ENCODE measurements at places on chromosomes 5 and 9.

DNA sequence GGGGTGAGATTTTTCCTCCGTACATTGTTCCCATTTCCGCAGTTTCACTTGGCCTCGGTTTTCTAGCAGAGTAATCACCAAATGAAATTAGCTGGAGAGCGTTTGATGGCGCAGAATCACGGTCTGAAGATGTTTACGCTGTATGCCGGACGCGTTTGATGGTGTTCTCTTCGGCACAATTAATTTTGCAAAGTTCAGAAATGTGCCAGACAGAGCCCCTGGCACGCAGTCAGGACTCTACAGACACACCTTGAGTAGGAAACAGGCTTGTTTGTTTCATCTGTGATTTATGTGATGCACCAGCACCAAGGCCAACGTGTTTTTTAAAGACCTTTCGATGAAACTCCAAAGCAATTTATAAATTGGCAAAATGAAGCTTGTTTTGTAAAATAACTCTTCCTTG lies 863 bp upstream of the LIFR start:
- no peak for DNase-seq

GRCh38 chr9:36928210-36928609 lies 105.9 kb downstream of the PAX5 start:
- DNase-seq = no peak

DNA sequence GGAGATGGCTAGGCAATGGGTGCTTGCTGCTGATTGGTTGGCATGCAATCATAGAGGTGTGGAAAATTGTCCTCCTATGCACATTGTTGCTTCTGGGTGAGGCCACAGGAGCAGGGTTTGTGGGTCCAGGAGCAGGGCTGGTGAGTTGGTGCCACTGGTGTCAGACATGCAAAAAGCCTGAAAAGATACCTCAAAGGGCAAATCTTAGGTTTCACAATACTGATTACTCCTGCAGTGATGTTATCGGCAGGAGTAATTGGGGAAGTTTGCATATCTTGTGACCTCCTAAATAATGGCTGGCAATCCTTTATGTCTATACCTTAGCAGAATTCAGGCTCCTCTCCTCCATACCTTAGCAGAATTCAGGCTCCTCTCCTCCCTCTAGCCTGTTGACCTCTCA lies 25.2 kb downstream of the SLC25A48 start:
- no peak for DNase-seq

DNA sequence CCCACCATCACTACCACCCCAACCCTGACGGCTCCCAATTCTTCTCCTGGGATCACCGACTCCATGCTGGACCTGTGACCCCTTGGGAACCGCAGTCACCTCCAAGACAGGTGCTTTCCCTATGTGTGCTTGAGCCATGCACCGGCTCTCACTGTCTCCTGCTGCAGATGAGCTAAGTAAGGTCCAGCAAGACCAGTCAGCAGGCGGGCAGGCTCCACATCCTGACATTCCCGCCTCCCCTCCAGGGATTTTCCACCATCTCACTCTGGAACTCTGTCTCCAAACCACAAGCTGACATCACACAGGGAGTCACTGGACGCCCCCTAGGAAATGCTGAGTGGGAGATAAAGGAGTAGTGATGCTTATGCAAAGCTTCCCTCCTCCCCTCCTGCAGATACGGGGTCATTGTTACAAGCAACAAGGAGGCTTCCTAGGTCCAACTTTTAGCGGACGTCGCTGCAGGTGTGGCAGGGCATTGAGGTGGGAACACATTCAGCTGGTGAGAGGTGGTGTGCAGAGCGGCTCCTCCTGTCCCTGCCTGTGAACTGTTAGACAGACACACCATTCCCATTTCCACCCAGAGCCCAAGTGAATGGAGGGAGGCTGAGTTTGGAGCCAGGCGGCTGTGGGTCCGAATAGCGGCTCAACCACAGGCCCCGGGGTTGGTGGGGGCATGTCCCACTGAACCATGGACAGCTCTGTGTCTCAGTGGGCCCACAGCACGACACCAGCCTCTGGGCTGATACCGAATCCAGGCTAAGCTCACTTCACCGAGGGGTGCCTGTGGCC lies 129.2 kb upstream of the PHYKPL start:
- no peak for DNase-seq

- no peak for DNase-seq
Observed at GRCh38 chr5:98517560-98518366, 255.7 kb upstream of the RGMB start.

DNA sequence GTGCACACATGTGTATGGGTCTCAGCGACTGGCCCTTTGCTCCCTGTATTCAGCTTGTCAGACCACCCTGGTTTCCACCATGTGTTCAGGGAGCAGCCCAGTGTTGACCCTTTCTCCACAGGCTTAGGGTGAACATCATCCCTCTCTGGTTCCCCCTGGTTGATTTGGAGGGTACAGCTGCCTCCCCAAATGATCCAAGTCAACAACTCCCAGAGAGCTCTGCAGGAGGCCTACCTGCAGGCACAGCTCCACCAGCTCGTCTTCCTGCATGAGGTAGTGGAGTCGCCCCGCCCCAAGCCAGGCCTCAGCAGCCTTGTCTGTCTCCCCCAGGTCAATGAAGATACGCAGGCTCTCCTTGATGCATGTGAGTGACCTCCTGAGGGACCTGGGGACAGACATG lies 50.5 kb downstream of the SH3TC2 start:
- no peak for DNase-seq

GRCh38 chr5:122639033-122639432 lies 135.8 kb upstream of the SNX2 start:
- DNase-seq = no peak

DNA sequence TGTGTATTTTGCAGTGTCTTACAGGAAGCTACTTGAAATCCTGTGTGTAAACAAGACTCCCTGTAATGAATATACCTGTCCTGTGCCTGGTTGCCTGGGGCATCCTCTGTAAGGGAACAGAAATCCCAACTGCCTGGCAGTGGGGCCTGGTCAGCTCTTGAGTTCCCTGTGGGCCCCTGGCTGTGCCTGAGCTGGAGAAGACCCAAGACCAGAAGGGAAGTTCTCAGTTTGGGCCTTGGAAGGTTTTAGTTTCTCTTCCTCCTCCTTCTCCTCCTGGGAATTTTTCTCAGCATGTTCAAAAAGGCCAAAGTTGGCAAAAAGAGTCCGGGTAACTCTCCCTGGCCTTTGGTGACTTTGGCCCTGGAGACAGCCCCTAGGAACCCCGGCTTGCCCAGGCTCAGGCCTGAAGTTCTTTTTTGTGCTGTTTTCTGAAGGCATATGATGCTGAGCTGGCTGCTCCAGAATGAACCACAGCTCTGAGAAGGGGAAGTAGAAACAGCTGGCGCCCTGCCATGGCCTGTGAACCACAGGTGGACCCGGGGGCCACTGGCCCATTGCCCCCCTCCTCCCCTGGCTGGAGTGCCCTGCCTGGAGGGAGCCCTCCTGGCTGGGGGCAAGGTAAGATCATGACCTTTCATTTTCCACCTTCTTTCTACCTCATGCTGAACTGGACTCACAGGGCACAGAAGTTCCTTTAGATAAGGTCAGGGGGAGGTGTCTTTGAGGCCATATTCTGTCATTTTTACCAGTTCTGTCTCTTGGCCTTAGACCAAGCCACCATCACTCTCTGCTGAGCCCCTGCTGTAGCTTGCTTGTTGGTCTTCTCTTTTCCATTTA lies 5.8 kb downstream of the TMEM268 start:
- no peak for DNase-seq

DNA sequence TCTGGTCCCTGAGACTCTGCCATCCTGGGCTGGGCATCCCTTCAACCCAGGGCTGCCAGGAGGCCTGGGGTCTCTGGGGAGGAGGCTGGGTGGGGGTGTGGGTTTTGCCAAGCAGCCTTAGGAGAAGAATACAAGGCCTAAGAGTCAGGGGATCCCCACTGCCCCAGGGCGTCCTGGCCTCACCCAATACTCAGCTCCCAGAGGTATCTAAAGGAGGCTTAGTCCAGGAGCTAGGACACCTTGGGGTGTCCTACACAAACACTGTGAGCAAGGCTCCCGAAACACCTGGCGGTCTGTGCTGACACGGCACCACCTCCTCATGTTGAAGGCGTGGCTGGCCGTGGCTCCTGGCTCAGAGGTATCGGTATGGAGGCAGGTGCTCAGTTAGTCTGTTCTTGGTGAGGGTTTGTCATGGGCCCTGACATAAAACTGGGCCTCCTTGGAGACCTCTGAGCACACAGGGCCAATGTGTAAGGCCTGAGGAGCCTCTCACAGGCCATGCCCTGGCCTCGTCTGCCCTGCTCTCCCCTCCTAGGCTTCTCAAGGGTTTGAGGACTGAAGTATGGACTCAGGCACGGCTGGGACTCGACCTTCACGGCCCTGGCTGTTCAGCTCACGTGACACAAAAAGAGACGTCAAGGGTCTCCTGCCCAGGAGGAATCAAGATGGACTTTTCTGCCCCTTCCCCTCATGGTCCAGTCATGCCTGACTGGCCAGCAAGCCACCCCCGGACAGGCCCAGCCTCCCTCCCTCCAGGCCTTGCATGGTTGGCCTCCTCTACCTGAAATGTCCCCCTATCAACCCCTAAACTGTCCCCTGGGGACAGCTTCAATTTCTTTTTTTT lies 277.3 kb downstream of the FSTL4 start:
- DNase-seq = no peak

DNA sequence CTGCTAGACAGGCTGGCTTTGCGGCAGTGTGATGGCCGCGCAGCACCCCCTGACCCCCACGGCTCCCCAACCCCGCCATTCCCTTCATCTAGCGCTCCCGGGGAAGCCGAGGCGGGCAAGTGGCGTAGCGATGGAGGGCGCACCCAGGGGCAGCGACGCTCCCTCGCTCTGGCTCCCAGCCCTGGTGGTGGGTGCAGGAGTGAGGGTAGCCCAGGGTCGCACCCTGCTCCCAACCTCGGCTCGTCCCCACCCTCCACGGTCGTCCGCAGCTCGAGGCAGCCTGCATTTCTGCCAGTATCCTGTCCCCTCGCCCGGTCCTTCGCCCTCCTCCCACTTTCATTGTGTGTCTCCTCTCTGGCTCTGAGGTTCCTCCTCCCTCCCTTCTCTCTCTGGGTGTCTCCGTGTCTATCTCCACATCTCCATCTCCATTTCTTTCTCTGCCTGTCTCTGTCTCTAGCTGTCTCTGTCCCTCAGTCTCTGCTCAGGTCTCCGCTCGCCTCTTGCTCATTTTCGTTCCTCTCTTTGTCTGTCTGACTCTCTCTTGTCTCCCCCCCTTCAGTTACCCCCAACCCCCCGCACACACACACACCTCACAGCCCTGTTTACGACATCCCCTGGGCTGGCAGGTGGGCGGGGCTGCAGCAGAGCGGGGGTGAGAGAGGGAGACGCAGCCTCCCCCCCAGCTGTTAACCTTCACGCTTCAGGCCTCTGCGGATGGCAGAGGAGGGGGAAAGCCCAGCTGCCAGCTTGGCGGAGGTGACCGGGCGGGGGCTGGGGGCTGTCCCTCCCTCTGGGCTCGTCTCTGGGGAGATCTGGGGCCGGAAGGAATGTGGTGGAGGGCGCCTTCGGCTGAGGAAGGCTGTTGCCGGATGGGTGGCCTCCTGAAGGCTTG lies 48.7 kb upstream of the PSD2 start:
- DNase-seq = peak; percentile 48

All from astrocyte of the spinal cord (primary cell).